Stimulated activated naive CD4-positive, alpha-beta T cell (primary cell): ENCODE measurements at places on chromosomes 7 and 10.

GRCh38 chr10:133481086-133481643, 27.4 kb downstream of the SCART1 start:
- no peak for DNase-seq

- no peak for DNase-seq
Observed at GRCh38 chr7:7188091-7188490, 5.7 kb downstream of the C1GALT1 start.

GRCh38 chr7:30181736-30182522, 47.1 kb downstream of the MTURN start:
- DNase-seq, result no peak

DNA sequence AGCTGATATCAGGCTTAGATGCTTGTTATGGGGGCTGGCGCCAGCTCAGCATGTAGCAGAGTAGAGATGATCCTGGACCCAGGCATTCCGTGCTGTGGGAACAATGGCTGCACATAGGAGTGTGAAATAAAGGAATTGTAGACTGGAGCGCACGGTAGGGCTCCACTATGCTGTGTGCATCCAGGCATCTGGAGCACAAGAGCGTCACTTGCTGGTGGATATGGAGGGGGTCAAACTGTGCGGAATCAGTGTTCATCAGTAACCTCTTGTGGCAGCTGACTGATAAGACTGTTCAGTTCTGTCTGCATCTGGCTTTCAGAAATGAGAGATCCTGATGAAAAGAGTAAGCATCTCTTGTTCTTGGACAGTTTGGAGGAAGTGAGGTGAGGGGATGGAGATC, 55.8 kb downstream of the ZNF503 start:
- DNase-seq, result no peak

DNA sequence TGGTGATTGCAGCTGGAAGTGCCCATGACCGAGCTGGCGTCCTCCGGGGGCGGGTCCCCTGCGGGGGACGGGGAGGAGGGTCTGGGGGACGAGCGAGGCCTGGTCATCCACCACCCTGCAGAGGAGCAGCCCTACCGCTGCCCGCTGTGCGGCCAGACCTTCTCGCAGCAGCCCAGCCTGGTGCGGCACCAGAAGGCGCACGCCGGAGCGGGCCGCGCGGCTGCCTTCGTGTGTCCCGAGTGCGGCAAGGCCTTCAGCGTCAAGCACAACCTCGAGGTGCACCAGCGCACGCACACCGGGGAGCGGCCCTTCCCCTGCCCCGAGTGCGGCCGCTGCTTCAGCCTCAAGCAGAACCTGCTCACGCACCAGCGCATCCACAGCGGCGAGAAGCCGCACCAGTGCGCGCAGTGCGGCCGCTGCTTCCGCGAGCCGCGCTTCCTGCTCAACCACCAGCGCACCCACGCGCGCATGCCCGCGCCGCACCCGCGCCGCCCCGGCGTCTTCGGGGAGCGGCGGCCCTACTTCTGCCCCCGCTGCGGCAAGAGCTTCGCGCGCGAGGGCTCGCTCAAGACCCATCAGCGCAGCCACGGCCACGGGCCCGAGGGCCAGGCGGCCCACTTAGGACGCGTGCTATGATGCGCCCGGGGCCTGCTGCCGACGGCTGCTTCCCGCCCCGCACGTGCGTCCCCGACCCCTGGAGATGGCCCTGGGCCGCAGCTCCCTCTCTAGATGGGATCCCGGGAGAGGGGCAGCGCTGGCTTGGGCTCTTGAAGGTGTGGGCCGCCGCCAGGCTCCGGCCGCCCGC, 28.7 kb downstream of the ZNF775 start:
- no peak for DNase-seq

DNA sequence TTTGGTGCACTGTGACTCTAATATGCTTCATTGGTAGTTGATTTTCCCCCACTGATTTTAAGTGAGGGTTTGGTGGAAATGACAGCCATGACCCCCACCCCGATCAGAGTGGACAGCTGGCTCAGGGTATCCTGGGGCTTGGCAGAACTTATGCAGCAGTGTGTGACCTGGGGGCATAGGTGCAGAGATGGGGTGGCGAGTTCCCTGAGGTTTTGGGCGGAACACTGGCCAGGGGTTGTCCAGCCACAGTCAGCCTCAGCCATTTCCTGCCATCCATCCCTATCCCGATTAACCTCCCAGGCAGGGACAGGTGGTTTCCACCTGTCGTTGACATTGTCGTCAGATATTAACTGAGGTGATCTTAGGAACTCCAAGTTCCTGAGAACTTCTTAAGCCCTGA, 155.8 kb upstream of the CHST15 start:
- DNase-seq, result no peak

DNA sequence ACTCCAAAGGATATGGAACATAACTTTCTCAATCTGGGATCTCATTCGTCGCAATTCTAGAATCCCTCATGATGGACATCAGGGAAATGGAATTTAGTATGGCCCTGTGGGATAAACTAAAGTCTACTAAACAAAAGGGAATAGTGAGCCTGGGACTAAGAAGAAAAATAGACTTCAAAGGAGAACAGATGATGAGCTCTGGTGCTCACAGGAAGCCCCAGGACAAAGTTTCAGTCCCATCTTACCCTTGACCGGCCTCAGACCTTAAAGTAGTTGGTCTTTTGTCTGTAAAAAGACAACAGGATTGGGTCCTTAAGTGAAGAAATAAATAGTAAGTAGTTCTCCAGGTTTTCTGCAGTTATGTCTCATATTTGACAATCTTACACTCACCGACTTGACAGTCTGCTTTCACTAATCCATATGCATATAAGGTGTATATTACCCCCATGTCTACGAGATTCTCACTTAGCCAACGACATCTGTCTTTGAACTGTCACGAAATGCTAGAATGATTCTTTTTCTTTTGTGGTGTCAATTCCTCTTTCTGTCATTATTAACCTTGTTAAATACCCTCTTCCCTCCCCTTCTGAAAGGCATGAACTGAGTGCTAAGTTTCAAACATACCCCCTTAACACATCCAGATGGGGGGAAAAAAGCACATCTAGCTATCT, 10.9 kb upstream of the IKZF1 start:
- no peak for DNase-seq

DNA sequence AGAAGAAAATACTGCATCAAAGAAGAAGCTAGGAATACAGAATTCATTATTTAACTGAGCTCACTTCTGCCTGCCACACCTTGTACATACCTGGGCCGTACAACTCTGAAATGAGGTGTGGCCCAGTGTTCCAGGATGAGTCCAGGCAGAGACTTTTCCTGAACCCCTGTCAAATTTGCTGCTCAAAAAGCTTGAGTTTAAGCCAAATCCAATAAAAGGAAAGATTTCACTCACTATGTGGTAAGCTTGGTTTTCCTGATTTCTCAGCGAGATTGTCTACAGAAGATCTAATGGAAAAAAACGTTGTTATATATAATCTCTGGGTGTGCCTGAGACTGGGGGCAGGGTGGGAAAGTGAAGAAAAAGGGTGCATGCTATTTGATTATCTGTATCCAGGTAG, 72.1 kb upstream of the EGFR start:
- no peak for DNase-seq

- peak; percentile 67 for DNase-seq
Observed at GRCh38 chr7:100691676-100692577, 2.1 kb downstream of the GIGYF1 start.

DNA sequence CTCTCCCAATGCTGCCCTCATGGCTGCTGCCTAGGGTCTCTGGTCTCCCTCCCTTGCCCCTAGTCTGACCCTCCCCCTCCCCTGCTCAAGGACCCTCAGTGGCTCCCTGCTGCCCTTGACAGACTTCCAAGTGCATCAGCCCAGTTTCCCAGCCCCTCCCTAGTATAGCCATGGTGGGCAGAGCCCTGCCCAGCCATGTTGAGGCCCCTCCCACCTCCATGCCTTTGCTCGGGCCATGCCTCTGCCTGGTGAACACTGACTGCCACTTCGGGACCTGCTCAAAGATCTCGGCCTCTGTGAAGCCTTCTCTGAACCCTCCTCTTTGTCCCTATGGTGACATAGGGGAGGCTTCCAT, 73.2 kb downstream of the MYL10 start:
- DNase-seq, result no peak

GRCh38 chr7:20064181-20064970, 152.8 kb downstream of the MACC1 start:
- DNase-seq, result no peak

GRCh38 chr7:26449175-26450165, 157.8 kb downstream of the SNX10 start:
- DNase-seq, result no peak

- DNase-seq, result no peak
Observed at GRCh38 chr7:116197360-116197759, 13.0 kb upstream of the TES start.

GRCh38 chr7:69208848-69209247, 389.4 kb upstream of the AUTS2 start:
- no peak for DNase-seq

- DNase-seq, result no peak
Observed at GRCh38 chr7:98119256-98119918, 12.7 kb downstream of the LMTK2 start.

GRCh38 chr10:50461834-50462233, 161.9 kb downstream of the SGMS1 start:
- DNase-seq, result no peak

DNA sequence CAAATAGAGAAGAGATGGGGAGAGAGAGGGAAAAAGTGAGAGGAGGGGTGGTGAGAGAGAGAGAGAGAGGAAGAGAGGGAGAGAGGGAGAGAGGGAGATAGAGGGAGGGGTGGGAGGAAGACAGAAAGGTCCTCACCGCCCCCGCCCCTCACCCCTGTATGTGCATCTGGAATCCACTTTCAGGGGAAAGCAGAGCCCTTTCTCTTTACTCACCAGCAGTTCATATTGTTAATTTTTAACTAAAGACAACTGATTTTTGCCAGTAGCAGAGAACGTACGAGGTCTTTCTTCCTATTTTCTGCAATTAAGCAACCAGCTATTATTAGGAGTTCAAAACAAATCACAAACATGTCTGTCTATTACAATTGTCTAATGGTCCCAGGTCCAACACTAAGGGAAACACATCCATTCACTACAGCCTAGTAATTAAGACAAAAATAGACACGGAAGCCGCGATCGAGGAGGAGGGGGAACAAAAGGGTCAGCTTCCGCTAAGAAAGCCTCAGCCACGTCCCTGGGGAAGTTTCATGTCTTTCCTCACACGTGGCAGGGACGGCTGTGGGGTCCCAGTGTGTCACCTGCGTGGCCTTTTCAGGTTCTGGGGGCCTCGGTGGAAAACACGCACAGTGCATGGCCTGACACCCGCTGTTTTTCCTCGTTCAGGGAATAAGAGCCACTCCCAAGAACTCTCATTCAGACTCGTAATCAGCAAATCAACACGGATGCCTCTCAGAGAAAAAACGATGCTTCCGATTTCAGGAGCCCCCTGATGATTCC, 572.0 kb downstream of the PTPRN2 start:
- no peak for DNase-seq

- DNase-seq, result no peak
Observed at GRCh38 chr7:41755096-41755495, 52.2 kb upstream of the INHBA start.

- no peak for DNase-seq
Observed at GRCh38 chr10:125550362-125550761, 132.6 kb downstream of the TEX36 start.

DNA sequence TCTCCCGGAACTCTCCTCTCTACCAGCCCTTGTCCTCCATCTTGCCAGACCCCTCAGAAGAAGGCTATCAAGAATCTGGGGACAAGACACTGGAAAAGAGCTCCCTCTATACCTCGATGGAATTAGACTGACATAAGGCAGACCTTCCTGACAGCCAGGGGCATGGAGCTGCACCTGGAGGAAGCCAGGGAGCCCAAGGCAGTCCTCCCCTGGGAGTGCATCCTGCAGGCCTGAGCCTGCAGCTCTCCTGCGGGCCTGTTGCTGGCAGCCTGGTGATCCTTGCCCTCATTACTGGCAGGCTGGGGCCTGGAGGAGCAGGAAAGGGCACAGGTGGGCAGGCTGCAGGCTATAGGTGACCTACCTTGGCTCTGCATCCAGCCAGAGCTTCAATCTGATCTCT, 323.4 kb downstream of the GRID1 start:
- DNase-seq, result no peak

- DNase-seq, result no peak
Observed at GRCh38 chr10:73650537-73651331, 5.1 kb downstream of the SYNPO2L start.

DNA sequence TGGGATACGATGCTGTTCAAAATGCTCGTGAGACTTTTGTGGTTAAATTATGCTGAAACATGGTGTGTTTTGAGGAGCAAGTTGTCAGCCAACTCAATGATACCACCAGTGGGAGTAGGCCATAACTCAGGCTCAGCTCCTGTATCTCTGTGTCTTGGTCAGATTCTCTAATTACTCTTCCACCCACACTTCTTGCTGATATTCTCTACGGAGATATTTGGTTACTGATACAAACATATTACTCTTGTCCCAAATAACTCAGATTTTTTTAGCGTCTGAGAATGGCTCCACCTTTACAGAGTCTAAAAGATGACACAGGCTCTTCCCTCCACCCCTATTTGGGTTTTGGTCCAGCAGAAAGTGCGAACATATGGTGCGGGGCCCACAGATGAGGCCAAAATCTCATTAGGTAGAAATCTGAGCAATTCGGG, 168.9 kb downstream of the PKD1L1 start:
- DNase-seq, result no peak

- peak; percentile 18 for DNase-seq
Observed at GRCh38 chr10:92087750-92088395, 164.3 kb downstream of the BTAF1 start.

DNA sequence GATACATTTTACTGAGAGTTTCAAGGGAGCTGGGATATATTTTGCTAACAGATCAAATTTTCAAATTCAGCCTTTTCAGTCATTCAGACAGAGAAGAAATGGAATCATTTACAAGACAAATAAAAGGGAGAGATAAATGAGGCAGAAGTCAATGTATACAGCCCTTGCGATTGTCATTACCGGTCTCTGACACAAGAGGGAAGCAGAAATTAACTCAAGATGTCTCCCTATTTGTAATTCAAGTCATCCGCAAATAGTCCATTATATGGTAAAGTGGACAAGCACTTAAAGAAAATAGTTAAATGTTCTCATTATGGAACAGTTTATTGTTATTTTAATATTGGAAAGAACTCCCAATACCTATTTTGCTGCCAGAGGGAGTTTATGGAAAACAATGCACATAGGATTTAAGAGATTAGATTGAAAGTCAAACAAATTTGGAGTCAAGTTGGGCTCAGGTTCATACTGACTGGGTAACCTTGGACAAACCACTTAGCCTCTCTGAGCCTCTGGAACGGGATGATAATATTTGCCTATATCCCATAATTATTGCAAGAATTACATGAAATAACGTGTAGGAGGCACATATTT, 89.3 kb upstream of the PRKCQ start:
- DNase-seq, result peak; percentile 17

- no peak for DNase-seq
Observed at GRCh38 chr10:129942936-129943715, 20.9 kb downstream of the EBF3 start.

GRCh38 chr10:8073691-8074416, 19.4 kb downstream of the GATA3 start:
- no peak for DNase-seq

GRCh38 chr10:90306187-90306586, 551.7 kb downstream of the HTR7 start:
- no peak for DNase-seq
